ENCODE measurements at places on chromosomes 2 and 18. TPM values are rescaled to one million over a fixed set of nuclear protein-coding genes. Genes with fewer than 3 reads are reported as not detected.

DNA sequence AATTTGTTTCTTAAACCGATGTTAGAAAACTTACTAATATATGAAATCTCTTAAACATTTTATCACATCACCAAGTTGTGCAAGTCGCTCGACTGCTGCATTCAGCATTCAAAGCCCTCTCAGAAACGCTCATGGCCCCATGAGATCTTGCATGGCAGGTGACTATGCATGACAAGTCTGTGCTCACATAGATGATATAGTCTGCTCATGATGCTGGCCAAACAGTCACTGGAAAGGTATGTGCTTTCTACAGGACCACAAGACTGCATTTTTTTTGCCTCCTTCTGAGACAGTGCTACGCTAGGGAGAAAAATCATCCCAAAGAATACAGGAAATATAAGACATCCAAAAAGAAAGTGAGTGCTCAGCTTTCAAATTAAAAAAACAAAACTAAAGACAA, 98.3 kb upstream of the ZBTB14 start:
- DNase-seq = no peak

GRCh38 chr2:232382331-232383225, 4.0 kb downstream of the ALPP start:
- no peak for DNase-seq

- no peak for DNase-seq
Observed at GRCh38 chr18:64929036-64929435, 780.1 kb upstream of the LINC00305 start.

DNA sequence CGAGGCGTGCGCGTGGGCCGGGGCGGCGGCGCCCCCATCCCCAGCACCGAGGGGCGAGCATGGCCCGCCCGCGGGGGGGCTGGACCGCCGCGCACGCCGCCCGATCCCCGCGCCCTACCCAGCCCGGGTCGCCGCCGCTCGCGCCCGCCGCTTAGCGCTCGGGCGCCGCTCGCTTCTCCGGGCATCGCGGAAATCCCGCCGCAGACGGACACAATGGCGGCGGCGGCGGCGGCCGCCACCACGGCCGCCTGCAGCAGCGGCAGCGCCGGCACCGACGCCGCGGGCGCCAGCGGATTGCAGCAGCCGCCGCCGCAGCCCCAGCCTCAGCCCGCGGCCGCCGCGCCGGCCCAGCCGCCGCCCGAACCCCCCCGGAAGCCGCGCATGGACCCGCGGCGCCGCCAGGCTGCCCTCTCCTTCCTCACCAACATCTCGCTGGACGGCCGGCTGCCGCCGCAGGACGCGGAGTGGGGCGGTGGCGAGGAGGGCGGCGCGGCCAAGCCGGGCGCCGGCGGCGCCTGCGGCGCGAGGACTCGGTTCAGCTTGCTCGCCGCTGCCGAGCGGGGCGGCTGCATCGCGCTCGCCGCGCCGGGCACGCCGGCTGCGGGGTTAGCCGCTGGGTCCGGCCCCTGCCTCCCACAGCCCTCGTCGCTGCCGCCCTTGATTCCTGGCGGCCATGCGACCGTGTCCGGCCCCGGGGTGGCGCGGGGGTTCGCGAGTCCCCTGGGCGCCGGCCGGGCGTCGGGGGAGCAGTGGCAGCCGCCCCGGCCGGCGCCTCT, 453 bp downstream of the CABLES1 start:
- DNase-seq = peak; percentile 39

GRCh38 chr2:151774506-151774905, 40.2 kb upstream of the NEB start:
- no peak for DNase-seq

- DNase-seq = no peak
Observed at GRCh38 chr2:120694034-120694433, 41.6 kb upstream of the GLI2 start.

Gene AKAIN1
- 0.75 TPM for total RNA-seq

GRCh38 chr2:16022548-16023240, 82.3 kb downstream of the MYCN start:
- DNase-seq = no peak

DNA sequence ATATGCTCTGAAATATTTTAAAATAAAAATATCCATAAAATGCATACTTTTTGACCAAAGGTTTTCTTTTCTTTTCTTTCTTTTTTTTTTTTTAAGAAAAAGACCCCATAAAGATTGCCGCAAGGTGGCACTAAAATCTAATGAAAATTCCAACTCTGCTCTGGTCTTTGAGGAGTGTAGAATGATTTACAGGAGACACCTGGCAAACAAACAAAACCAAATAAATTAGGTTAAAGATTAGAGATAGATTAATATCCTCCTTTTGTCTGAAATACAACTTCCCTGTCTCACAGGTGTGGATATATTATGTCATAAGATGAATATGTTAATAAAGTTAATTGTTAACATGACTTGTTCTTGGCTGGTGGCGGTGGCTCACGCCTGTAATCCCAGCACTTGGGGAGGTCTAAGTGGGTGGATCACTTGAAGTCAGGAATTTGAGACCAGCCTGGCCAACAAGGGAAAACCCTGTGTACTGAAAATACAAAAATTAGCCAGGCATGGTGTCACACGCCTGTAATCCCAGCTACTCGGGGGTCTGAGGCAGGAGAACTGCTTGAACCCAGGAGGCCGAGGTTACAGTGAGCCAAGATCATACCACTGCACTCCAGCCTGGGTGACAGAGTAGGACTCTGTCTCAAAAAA, 3.5 kb upstream of the RHOB start:
- DNase-seq = peak; percentile 32

DNA sequence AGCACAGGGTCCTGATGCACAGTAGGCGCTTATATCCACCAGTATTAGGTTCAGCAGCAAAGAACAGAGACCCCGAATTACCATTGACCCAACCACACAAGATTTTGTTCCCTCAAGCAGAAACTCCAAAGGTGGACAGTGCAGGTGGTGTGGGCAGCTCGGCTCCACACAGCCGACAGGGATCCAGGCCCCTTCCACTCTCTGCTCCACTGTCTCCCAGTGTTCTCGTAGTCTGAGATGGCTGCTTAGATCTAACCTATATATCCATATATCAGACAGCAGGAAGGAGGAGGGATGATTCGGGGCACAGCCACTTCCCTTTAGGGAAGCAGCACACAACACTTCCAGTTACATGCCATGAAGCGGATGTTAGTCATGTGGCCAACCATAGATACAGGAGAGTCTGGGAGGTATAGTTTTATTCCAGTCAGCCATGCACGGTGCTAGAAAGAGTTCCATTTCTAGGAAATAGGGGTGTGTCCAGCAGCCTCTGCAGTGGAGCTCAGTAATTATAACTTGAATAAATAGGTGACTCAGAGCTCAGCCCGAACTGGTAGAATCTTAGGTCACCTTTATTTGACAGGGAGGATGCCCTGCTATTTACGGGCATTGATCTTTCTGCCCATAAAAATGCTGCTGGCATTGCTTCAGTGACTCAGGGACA, 158.9 kb downstream of the TWIST2 start:
- DNase-seq = no peak

DNA sequence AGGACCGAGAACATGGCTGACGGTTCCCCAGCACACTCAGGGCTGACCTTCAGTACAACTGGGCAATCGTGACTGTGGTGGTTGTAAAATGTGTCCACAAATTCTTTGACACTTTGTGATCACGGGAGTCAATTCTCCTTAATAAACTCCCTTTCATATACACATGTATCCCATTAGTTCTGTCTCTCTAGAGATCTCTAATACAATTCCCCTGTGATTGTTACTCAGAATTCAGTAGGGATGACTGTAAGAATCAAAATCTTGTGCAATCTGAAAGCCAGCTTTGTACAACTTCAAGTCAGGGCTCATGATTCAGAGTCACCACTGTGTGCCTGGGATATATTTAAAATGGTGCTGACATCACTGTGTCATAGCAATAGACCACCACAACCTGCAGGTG, 89.5 kb upstream of the LMAN1 start:
- no peak for DNase-seq

DNA sequence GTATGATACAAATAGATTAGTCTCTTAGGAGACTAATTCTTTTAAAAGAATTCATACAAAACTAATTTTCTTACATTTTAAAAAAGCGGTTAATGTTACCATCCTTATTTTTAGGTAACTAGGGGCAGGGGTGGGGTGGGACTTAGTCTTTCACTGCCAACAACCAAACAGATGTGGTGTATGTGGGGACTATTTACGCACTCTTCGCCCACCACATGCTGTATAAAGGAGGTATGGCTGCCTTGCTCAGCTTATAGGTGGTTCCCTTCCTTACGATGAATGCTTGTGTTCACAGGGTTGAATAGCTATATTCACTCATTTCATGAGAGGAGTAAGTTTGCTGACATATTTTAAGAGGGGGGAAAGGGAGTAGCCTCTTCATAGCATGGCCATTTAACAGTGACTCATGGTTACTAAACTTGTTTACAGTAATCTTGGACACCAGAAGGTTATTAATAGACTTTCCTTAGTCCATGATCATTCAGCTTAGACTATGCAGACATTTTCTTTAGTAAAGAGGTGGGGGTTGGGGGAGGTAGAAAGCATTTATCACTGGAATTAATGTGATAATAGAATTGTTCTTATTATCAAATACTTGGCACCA, 61.8 kb downstream of the CAB39 start:
- no peak for DNase-seq

DNA sequence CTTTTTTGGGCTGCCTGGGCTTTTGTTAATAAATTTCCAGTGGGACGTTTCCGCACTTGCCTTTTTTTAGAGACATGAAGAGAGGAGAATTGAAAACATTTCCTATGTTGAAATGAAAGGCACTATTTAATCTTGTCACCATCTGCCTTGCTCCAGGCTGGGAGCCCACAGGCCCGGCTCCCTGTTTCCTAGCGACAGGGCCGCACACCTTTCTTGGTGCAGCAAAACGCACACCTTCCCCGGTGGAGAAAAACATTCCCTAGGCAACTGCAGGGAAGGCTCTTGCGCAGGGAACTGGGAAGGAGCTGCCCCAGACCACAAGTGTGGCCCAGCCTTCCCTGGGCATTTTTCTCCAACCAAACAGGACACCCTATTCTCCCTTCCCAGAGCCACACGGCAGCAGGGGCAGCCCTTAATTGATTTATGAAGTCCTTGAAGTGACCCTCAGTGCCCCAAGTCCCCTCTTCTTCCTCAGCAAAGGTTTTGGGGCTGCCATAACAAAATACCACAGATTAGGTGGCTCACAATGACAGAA, 132.9 kb upstream of the MSH6 start:
- DNase-seq = no peak

GRCh38 chr18:62807396-62807795, 92.1 kb downstream of the PHLPP1 start:
- DNase-seq = no peak

Gene ARHGAP28
- 1.0 TPM for total RNA-seq

DNA sequence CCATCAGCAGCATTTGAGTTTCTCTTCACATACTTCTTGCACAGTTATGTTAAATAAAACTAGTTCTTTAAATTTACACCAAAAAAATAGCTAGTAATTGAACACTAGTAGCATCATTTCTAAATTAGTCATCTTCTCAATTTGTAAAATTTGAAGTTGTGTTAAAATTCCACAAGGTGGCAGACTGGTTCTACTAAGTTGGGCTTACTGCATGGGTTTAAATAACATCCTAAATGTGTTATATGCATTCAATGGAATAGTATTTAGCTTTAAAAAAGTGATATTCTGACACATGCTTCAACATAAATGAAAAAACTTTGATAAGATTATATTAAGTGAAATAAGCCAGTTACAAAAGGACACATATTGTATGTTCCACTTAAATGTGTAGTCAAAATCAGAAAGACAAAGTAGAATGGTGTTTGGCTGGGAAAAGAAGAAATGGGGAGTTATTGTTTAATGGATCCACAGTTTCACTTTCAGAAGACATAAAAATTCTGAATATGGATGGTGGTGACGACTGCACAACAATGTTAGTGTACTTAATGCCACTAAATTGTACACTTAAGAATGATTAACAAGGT, 28.7 kb upstream of the RPRD1A start:
- no peak for DNase-seq

Gene PIEZO2
- total RNA-seq = 7.2 TPM

All from liver (tissue), 10 donors.